ENCODE measurements at places on chromosomes 4 and X. TPM values are rescaled to one million over a fixed set of nuclear protein-coding genes. Genes with fewer than 3 reads are reported as not detected.

GPM6B gene
- total RNA-seq, result not detected

CPEB2 gene
- total RNA-seq, result 14.8 TPM

GASK1B gene
- total RNA-seq, result not detected

MAP7D2 gene
- 0.15 TPM for total RNA-seq

UGT2B10 gene
- total RNA-seq, result not detected
